Activated CD4-positive, alpha-beta T cell treated with anti-CD3 and anti-CD28 coated beads, Interleukin-2, amount 50 U/mL, for 1 hour (primary cell): ENCODE measurements at places on chromosomes 11 and 22.

DNA sequence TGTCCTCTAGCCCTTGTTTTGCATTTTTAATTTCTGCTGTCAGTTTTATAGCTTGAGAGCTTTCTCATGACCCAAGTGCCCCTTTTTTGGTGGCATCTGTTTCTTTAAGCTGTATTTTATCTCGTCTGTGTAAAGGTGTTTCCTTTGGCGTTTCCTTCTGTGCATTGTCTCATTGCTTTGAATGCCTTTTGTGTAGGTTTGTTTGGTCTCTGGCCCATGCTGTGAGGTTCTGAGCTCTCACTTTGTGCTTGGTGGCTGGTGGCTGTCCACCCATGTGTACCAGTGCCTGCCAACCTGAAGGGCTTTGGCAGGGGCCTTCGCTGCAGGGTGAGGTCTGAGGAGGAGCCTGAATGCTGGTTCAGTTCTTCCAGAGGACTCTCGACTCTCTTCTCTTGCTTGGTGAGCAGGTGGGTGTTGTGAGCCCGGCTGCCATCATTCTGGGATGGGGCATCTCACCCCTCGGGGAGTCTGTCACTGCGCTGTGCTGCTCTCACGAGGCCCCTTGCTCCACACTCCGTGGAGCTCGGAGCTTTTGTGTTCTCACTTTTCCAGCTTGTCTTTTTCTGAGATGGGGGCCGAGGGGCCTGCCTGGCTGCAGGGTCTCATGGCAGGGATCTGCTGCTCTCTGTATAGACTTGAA, 14.9 kb downstream of the AP2A2 start:
- DNase-seq: no peak

DNA sequence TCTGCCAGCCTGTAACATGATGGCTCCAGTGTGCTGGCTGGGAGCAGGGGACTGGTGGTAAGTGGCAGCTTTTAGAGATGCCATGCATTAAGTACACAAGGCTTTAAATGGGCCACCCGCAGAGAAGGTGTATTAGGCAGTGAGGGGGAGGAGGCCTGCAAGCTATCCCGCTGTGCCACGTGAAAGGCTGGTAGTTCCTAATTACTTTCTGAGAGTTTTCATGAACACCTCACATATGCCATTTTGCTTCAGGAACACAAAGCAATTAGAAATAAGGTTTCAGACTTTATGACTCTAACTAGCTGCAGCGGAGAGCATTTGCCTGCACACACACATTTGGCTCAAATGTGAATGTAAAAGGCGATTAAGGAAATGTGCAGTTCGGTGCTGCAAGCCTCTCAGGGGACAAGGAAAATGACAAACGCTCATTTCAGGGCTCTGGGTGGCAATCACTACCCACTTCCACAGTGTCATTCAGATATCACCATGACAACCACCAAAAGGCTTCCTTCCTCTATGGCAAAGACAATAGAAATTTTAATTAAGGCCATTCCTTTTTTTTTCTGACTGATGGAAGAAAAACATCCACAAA, 116.6 kb downstream of the PLEKHA7 start:
- no peak for DNase-seq

DNA sequence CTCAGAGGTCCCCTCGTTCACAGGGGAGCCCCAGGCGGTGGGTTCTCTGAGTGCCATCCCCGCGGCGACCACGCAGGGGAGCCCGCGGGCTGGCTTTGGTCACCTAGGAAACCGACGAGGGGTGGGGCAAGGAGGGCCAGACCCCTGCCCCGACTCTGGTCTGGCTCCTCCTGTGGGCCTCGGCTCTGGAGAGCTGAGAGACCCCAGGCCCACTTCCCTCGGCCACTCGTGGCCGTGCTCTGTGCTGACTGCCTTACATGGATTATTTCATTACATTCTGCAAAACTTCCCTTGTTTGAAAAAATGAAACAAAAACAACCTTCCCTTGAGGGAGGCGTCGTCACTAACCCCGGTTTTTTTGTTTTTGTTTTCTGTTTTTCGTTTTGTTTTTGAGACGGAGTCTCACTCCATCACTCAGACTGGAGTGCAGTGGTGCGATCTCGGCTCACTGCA, 15.1 kb upstream of the CYTH4 start:
- peak; percentile 71 for DNase-seq

- DNase-seq: no peak
Observed at GRCh38 chr11:75286826-75287465, 46.4 kb downstream of the TPBGL start.

DNA sequence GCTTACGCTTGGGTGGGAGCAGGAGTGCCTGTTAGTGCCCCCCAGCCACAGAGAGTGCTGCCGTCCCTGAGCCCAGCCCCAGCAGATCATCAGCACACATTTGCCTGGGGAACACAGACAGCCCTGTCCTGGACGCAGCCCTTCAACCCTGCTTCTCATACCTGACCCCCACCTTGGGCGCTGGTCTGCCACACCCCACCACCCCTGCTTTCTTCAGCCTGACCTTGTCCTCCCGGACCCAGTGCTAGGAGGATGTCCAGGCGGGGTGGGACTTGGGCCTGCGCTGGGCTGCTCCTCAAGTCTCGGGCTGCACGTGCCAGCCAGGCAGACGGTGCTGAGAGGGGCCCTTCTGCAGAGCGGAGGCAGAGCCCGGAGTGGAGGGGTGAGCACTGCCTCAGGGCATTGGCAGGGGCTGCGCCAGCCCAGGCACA, 119.2 kb downstream of the KCNQ1OT1 start:
- no peak for DNase-seq

DNA sequence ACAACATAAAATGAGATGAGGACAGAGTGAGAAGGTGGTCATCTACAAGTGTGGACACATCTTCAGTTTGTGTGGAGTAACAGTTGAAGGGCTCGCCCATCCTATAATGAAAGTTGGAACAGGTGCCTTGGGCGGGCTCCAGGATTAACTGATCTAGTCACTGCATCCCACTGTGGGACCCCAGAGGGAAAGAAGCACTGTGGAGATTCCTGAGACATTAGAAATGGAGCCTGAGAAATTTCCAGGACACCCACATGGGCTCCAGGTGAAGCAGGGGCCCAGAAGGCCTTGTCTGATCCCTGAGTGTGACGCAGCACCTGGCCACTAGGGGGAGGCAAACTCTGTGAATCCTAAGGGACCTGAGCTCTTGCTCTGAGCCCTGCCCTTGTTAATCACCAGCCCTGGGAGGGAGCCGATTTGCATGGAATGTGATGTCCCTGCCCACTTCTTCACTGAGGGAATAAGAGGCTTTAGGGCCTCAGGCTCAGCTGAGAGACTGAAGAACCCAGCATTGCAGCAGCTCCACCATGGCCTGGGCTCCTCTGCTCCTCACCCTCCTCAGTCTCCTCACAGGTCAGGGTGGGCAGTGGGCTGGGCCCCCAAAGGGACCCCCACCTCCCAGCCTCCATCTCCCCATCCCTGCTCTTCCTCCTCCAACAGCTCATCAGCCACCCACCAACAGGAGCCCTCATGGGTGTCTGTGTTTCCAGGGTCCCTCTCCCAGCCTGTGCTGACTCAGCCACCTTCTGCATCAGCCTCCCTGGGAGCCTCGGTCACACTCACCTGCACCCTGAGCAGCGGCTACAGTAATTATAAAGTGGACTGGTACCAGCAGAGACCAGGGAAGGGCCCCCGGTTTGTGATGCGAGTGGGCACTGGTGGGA, 98.4 kb downstream of the VPREB1 start:
- peak; percentile 65 for DNase-seq

DNA sequence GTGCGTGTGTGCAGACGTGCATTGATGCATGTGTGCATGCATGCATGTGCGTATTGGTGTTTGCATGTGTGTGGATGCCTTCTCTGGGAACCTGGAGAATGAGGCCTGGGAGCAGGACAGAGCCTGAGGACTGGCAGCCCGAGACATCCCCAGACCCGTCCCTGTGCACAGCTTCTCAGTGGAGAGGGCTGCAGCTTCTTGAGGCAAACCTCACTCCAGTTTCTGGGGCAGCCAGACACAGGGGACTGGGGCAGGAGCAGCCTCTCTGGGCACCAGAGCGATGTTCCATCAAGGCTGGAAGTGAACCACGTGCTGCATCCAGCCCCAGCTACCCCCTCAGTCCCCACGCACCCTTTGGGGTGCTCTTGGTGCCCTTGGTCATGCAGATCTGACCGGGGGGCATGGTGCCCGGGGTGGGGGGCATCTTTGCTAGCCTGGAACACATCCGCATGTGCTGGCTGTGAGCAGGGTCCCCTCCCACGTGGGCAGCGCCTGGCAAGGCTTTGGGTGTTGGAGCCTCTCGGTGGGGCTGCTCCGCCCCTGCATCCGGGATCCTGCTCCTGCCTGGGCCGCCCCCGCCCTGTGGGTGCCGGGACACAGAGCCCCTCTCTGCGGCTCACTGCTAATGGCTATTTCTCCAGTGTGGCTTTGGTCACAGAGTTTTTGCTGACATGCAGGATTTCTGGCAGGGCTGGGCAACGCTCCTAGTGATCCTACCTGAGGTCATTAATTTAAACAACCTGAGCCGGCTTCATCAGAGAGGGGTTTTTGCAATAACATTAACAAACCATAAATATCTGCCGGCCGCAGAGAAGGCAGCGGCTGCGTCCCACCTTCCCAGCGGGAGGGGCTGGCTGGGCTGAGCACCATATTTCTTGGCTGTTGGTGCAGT, 434.7 kb downstream of the TBC1D22A start:
- DNase-seq: no peak

- no peak for DNase-seq
Observed at GRCh38 chr11:96798445-96798844, 408.6 kb downstream of the JRKL start.

DNA sequence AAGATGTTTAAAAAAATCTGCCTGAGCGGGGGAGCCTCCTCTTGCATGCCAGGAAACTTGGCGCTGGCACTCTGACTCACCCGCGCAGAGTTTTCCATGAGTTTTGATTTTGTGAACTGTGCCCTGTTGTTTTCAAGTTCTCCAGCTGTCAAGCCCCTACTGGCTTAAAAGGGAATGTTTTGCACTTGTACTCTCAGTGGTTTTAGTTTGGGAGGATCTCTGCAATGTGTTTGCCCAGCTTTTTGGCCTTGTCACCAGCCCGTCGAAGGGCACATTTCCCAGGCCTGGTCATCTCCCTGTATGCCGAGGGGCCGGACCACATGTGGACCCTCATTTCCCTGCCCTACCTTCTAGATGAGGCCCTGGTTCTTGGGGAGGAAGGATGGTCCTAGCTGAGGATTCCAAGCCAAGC, 12.2 kb downstream of the MRGPRF start:
- no peak for DNase-seq

- DNase-seq: no peak
Observed at GRCh38 chr22:44862281-44862680, 109.9 kb downstream of the ARHGAP8 start.

DNA sequence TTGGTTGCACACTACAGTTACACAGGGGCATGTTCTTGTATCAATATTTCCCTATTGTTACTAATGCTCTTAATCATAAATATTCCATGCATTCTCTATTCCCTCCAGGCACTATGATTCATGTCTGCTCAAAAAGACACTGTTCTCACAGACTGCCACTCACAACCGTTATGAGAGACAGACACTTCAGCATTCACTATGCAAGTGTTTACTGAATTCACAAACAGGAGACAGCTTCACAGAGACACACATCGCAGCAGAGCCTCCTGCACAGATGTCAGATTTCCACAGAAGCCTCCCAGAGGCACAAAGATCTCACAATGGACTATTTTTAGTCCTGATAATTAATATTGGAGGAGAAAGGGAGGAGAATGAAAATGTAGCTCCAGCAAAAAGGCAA, 930.4 kb downstream of the OPCML start:
- DNase-seq: no peak
